ENCODE measurements at places on chromosomes 6 and 20.

- no peak overlapping the region for H3K4me3 ChIP-seq
- peaks cover 18% of the 10 kb centered on the region for H3K4me1 ChIP-seq
- H3K27me3 ChIP-seq = no peaks in the 10 kb centered on the region
Measured at GRCh38 chr20:436476-436875, 25.9 kb downstream of the TBC1D20 start.

DNA sequence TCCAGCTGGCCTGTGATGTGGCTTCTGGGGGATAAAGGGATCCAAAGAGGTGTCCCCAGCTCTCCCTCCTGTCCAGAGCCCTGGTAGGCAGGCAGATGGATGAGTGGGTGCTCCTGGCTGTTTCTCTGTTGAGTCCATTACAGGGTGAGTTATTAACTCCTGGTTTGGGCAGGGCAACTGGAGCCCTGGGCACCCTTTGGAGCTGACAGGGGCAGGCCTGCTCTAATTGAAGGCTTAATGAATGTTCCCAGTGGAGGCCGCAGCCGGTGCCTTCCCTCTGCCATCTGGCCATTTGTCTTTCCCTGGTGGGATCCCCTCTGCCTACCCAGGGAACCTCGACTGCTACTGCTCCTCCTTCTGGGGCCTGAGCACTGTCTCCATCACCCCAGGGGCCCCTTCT, 44.7 kb upstream of the MLN start:
- H3K27me3 ChIP-seq = peaks cover 6% of the 10 kb centered on the region
- H3K27ac ChIP-seq = no peak overlapping the region
- H3K36me3 ChIP-seq = no peaks in the 10 kb centered on the region
- H3K4me3 ChIP-seq = no peak overlapping the region
- no peaks in the 10 kb centered on the region for H3K4me1 ChIP-seq

DNA sequence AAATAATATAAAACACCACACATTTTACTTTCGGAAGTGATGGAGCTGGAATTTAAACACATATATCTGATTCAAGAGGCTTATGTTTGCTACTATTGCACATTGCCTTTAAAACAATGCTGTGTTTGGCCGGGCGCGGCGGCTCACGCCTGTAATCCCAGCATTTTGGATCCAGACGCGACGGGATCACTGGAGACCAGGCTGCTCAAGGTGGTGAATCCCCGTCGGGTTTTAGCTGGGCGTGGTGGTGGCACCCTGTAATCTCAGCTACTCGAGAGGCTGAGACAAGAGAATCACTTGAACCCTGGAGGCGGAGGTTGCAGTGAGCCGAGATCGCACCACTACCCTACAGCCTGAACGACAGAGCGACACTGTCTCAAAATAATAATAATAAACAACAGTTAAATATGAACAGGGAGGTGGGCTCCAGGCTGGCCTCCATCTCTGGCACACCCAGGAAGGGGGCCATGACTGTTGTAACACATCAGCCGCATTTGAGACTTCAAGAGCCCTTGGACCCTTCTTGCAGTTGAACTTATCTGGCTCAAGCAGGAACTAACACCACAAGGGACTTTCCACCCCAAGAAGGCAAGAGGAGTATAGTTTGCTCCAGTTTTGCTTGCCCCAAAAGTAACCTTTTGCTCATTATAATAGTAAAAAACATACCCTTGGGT, 127.1 kb upstream of the ZNF184 start:
- peaks cover 82% of the 10 kb centered on the region for H3K27me3 ChIP-seq
- no peak for DNase-seq
- no peaks in the 10 kb centered on the region for H3K36me3 ChIP-seq

DNA sequence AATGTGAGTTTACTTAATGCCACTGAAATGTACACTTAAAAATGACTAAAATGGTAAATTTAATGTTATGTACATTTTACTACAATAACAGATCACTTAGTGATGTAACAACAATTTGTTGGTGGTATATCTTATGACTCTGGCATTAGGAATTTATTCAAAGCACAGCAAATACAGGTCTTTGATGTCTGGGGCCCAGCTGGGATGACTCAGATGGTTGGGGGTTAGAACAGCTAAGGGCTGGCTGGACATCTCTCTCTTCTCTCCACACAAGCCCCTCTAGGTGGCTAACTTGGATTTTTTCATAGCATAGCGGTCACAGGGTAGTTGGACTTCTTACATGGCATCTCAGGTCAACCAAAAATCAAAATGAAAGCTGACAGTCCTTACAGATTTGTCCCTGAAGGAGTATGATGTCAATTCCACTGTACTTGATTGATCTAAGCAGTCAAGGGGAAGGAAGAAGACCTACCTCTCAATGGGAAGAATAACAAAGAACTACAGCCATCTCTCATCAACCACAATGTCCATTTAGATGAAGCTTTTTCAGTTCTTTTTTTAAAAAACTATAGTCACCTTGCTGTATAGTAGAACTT, 37.5 kb upstream of the LCA5 start:
- H3K4me3 ChIP-seq = no peak overlapping the region
- DNase-seq = no peak
- no peaks in the 10 kb centered on the region for H3K36me3 ChIP-seq
- H3K27ac ChIP-seq = no peak overlapping the region

DNA sequence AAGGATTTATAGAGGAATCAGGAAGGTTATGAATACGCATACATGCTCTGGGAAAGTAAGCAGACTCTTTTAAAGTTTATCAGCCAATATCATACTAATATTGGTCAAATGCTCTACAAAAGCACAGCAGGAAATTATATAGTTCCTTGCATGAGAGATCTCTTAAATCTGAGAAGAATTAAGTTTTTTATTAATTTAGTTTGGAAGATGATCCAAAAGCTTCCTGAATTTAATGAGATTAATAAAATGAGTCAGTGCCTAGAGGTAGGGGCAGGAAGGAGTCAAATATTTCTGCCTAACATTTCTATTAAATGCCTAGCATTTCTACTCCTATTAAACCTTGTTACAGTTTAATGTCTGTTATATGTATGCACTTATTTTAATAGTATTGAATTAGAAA, 1608.2 kb downstream of the GRIK2 start:
- no peak overlapping the region for H3K27ac ChIP-seq
- H3K36me3 ChIP-seq = no peaks in the 10 kb centered on the region

DNA sequence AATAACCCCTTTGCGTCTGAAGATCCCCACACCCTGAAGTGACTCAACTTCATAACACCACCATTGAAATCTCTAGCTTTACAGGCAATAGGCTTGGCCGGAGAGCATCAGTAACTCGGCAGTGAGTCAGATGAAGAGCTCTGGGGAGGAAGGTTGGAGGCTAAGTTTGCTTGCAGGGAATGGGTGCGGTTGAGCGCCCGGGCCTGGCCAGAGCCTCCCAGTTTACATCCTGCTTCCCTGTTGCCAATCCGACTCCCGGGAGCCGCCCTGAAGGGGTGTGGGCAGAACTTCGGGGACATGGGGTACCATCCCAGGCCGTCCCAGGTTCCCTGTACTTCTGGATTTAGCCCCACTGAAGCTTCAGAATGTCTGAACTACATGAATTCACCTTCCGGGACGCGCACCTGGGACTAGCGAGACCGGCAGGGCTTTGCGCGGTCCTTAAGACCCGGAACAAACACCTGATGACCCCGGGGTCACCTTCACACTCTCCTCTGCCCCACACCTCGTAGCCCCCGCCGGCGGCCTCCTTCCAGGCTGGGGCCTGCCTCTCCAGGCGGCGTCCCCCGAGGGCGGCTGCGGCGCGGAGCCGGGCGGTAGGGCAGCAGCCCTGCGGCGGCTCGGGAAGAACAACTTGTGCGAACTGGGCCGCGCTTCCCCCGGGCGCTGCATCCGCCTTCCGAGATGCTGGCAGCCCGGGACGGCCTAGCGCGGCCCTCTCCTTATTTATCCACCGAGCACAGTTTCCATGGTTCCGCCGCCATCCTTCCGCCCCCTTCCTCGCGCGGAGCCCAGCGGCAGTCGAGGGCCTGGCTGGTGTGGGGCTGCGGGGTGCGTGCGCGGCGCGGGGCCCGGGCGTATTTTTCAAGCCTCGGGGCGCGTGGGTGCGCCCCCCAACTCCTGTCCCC, 56.6 kb upstream of the RREB1 start:
- no peaks in the 10 kb centered on the region for H3K27me3 ChIP-seq
- peak; percentile 84 for DNase-seq
- H3K4me1 ChIP-seq = peaks cover 17% of the 10 kb centered on the region
- H3K36me3 ChIP-seq = no peaks in the 10 kb centered on the region
- H3K4me3 ChIP-seq = peak overlapping the region; percentile 73

- H3K4me1 ChIP-seq = no peaks in the 10 kb centered on the region
- no peaks in the 10 kb centered on the region for H3K27me3 ChIP-seq
- no peak for DNase-seq
- no peak overlapping the region for H3K4me3 ChIP-seq
Measured at GRCh38 chr6:96086745-96087144, 71.0 kb downstream of the FUT9 start.

DNA sequence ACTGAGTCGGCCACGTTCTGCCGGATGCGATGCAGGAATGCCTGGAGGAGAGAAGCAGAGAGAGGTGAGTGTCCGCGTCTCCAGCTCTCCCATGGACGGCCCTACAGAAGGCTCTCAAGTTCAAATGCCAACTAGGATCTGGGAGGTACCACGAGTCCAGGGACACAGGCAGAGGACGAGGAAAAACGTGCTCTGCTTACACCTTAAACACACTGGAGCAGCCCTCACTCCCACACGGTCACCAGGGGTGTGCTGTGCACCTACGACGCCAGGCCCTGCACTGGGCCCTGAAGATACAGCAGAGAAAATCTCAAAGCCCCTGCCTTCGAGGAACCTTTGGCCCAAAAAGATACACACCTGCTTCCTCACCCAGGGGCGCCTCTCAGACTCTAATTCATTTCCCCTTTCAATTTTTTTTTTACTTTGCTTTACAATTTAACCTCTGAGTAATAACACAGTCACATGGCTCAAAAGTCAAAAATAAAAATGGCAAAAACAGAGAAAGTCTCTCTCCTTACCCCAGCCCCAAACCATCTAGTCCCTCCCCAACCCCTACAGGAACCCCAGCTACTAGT, 79.9 kb downstream of the PREX1 start:
- H3K27me3 ChIP-seq = no peaks in the 10 kb centered on the region
- DNase-seq = no peak
- peaks cover 23% of the 10 kb centered on the region for H3K4me1 ChIP-seq
- H3K27ac ChIP-seq = no peak overlapping the region
- no peak overlapping the region for H3K4me3 ChIP-seq

DNA sequence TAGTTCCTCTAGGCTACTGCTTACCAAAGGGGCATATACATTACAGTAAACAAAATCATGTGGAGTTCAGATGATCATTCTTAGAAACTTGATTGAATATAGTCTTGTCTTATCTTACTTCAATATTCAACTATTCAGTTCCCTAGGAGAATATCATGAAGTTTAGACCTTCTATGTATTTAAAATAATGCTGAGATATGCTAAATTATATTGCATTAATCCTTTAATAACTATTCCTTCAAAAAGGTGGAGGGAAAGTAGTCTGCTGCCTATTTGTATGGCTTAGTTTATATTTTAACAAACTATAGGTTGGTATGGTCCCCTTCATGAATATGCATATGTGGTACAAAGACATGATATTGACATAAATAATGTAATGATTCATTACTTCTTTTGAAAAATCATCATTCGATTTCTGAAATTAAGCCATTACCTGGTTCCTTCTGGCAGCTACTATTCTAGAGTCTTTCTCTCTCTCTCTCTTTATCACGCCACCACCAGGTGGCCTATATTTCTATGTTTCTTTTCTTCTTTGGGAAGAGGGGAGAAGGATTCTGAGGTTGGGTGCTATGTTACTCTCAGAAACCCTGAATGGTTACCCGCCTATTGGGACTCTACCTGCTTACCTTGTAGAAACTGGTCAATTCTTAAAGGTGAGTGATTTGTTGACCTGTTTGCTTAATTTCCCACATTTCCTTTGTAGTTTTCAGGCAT, 855.8 kb downstream of the HACE1 start:
- H3K27me3 ChIP-seq = no peaks in the 10 kb centered on the region
- H3K27ac ChIP-seq = no peak overlapping the region
- no peak for DNase-seq
- no peaks in the 10 kb centered on the region for H3K4me1 ChIP-seq

DNA sequence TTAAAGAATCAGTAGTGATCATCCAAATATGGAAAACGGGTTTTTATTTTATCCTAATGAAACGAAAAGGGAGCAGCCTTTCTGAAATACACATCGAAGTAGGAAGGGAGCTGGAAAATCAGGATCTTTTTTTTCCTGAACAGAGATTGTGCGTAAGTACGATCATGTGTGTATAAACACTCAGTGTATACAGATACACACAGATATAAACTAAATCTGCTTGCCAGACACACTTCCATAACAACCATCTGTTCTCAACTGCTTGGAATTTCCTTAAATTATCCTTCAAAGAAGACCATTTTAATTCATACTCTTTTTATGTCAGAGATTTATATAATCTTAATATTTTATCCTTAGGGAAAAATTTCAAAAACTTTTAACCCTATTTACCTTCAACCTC, 110.7 kb downstream of the CHD6 start:
- DNase-seq = no peak
- H3K36me3 ChIP-seq = peaks cover 14% of the 10 kb centered on the region
- peaks cover 26% of the 10 kb centered on the region for H3K4me1 ChIP-seq
- no peaks in the 10 kb centered on the region for H3K27me3 ChIP-seq
- H3K4me3 ChIP-seq = no peak overlapping the region

- H3K27ac ChIP-seq = no peak overlapping the region
- DNase-seq = no peak
- H3K4me3 ChIP-seq = no peak overlapping the region
- no peaks in the 10 kb centered on the region for H3K27me3 ChIP-seq
- H3K36me3 ChIP-seq = no peaks in the 10 kb centered on the region
- no peaks in the 10 kb centered on the region for H3K4me1 ChIP-seq
Measured at GRCh38 chr6:91196729-91197128, 609.9 kb upstream of the MAP3K7 start.

DNA sequence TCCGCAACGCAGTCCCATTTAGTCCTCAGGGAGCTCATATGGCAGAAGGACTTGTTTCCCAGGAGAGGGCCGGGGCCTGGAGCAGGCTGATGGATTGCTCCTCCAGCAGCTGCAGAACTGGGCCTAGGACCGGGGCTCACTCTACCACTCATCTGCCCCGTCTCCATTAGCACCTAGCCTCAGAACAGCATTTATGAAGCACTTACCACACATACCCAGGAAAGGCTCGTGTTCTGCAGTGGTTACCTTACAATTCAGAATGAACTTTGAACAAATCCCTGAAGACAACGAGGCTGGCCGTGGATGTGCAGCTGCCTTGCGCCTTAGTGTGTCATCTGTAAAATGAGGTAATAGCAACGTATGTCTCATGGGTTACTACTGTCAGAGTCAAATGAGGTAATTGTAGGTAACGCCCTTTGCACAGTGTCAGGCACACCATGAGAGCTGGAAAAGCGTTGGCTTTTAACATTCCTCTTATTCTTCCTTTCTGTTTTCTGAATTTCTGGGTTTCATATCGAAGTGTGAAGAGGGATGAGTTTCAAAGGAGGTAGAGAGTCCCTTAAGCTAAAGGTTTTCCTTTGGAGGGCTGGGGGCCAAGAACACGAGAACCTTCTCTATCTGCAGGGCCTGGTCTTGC, 46.3 kb upstream of the CD93 start:
- no peak overlapping the region for H3K4me3 ChIP-seq
- peak overlapping the region; percentile 69 for H3K27ac ChIP-seq
- H3K36me3 ChIP-seq = no peaks in the 10 kb centered on the region
- H3K4me1 ChIP-seq = peaks cover 33% of the 10 kb centered on the region
- DNase-seq = no peak
- H3K27me3 ChIP-seq = no peaks in the 10 kb centered on the region

GRCh38 chr20:50682065-50682464, 9.3 kb downstream of the RIPOR3 start:
- DNase-seq = no peak
- no peak overlapping the region for H3K4me3 ChIP-seq

- no peaks in the 10 kb centered on the region for H3K36me3 ChIP-seq
- no peak overlapping the region for H3K4me3 ChIP-seq
- H3K27me3 ChIP-seq = no peaks in the 10 kb centered on the region
- H3K27ac ChIP-seq = no peak overlapping the region
Measured at GRCh38 chr6:107716688-107717089, 107.4 kb downstream of the SCML4 start.

- H3K4me3 ChIP-seq = no peak overlapping the region
- H3K27ac ChIP-seq = no peak overlapping the region
Measured at GRCh38 chr6:89706121-89706520, 67.6 kb upstream of the LYRM2 start.

All from upper lobe of right lung (tissue), 1 donor.